ENCODE measurements at places on chromosomes 5 and 9.

DNA sequence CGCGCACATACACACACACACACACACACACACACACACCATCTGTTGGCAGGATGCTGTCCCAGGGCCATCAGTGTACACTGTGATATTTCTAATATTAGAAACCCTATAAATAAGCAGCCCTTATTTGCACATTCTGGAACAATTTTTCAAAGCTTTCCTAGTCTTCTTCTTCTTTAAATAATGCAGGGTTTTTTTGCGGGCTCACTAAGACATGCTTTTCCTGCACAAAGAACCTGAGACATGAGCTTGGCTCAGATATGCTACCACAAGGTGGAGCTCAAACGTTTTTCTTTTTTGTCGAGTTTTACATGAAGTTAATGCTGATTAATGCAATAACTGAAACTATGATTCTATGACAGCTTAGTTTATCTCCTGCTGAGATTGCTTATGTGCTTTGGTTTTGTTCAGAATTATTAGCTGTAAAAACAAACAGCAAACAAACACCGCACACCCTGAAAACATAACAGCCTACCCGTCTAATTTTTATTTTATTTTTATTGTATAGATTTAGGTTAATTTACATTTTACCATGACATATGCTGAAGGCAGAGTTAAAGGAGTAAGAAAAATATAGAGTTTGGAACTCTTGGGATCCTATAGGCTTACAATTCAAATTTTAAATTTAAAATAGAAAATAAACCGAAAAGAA lies 95.8 kb downstream of the ALDH1A1 start:
- peak; percentile 57 for DNase-seq

DNA sequence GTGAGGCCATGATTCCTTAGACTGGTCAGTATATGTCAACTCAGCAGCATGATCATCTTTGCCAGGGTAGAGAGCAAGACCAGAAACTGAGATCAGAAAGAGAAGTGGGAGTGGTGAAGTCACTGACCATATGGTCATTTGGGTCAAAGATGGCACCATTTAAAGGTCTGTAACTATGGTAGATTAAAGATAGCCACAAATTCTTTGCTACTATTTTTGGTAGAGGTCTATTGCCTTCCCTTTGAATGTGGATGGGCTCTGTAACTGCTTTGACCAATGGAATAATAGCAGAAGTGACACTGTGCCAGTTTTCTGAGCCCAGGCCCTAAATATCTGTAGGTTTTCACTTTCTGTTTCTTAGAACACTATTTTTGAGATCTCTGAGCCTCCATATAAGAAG lies 117.6 kb downstream of the PCSK1 start:
- DNase-seq = no peak

GRCh38 chr9:89410641-89411350 lies 87.1 kb downstream of the SEMA4D start:
- no peak for DNase-seq

- no peak for DNase-seq
Observed at GRCh38 chr5:57210633-57211032, 36.8 kb downstream of the GPBP1 start.

DNA sequence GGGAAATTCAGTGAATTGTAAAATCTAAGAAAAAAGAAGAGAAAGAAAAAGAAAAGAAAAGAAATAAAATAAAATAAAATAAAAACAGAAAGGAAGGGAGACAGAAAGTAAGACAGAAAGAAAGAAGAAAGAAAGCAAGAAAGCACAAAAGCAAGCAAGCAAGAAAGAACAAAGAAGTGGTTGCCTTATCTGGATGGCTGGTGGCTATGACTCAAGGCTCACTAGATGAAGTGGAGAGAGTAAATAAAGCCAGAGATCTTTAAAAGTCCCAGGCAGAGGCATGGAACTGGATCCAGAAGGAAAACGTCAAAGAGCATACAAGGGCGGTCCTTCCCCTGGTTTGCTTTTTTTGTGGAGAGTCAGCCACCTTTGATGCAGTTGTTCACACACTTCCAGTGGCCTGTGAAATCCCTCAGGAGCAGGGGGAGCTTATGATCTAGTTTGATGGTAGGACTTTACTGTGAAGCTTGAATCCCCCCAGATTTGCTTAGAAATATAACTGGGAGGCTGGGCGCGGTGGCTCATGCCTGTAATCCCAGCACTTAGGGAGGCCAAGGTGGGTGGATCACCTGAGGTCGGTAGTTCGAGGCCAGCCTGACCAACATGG lies 176.7 kb upstream of the HMHB1 start:
- DNase-seq = no peak

GRCh38 chr5:107813559-107813958 lies 142.8 kb upstream of the EFNA5 start:
- no peak for DNase-seq

- DNase-seq = no peak
Observed at GRCh38 chr5:131684595-131684994, 49.6 kb upstream of the RAPGEF6 start.

GRCh38 chr5:144072518-144072927 lies 97.9 kb downstream of the YIPF5 start:
- no peak for DNase-seq

- DNase-seq = peak; percentile 51
Observed at GRCh38 chr5:157718519-157718918, 12.7 kb upstream of the THG1L start.

DNA sequence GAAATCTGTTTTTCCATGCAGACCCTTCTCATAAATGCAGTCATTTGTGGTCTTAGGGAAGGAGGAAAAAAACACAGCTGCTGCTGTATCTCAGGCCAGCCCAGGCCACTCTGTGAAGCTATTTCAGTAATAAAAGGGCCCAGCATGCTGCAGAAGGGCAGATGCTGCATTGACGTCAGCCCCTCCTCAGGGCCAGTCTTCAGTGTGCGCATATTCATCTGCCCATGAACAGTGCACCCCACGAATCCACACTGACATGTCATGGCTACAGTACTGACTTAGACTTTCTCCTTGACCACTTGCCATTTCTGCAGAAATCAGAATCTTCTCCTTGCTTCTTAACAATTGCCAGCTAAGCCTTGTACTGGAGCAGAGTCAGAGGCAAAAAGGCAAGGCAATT lies 304.7 kb downstream of the GABRG2 start:
- DNase-seq = no peak

GRCh38 chr5:109450129-109450877 lies 40.5 kb upstream of the PJA2 start:
- no peak for DNase-seq

DNA sequence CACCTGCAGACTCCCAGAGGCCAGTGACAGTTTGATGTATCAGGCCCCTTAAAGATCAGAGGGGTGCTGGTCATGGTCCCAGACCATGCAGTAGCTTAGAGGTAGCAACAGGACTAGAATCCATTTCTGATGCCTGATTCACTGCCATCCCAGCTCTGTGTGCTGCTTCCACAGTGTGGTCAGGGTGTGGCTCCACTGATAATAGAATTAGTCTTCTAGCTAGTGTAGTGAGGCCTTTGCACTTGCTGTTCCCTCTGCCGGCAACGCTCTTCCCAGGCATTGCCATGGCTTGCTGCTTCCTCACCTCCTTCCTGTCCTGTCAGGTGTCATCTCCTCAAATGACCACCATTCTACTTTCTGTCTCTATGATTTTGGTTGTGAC lies 15.8 kb downstream of the PPARGC1B start:
- DNase-seq = no peak

DNA sequence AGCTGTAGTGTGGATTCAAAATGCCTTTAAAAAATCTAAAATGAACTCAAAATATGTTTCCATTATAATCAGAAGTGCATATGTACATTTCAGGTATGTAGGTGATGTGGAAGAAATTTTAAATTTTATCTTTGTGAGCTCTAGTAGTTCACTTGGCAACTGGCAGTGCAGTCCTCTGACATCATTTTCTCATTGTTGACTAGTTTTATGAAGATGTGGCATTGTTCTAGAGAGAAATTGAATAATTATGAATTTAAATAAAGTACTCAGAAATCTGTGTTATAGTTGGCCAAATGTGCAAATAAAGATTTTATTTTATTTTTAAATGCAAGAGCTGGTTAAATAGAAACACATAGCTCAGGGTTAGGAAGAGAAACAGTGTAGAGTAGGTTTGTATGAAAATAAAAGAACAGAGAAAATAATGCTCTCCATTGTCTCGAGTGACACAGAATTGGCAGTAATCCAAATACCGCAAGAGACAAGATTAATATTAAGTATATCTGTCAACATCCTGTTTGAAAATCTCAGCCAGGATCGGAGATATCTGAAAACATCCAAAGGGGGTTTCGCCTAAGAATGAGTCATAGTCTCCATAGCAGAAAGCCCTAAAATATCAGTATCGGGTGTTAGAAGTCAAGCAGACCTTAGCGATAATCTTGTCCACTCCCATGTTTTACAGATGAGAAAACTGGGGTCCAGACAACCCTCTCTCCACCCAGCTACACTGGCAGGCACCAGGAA lies 189.4 kb downstream of the CCDC192 start:
- DNase-seq = peak; percentile 25

- DNase-seq = no peak
Observed at GRCh38 chr5:84281383-84281782, 103.3 kb downstream of the EDIL3 start.

DNA sequence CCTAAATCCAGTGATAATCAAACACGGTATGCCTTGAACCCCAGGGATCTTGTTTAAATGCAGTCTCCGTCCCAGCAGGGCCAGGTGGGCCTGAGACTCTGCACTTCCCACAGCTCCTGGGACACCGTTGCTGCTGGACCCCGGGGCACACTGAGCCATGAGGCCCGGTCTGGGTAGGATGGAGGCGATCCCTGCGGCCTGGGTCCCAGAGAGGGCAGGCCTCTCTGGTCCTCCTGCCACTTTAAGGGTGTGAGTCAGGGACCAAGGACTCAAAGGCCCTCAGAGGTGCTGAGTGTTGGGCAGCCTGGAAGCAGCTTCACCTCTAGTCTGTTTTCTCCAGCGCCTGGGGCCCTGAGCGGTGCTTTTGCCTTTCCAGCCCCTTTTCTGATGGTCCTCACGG lies 34.1 kb upstream of the SLC9A3 start:
- DNase-seq = no peak

DNA sequence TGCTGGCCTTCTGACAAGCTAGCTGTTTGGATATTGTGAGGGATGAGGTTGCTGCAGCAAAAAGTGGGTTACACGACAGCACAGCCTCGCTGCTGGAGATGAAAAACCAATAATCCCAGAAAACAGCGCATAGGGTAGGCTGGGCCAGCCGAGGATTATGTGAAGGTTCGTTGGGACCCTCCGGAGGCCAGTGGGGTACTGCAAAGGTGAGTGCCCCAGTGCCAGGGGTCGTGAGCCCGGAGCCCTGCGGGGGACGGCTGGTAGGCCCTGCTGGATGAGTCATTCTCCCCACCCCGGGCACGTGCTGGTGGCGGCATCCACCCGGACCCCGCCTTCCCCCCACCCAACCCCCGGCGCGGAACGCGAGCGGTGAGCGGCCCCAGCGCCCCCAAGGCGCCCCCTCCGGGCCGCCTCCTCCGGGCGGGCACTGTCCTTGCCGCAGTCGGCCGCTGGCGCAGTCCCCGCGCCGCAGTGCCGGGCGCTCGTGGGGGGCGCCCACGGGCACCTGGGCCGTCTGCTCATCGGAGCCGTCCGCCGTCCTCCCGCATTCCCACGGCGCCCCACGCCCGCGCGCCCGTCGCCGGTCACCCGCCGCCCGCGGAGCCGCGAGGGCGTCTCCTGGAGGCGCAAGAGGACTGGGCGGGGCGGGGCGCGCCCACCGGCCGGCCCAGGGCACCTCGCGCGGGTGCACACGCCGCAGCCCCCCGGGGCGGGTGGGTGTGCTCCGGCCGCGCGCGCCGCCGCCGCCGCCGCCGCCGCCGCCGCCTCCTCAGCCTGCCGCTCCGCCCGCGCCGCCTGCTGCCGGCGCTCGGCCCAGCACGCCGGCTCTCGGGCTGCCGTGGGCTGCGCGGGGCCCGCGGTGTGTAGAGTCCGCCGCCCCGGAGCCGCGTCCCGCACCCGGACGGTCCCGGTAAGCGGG lies at the start of gene PHF24:
Gene PHF24, plus strand, starts transcription at position 794 of the 919 bp plus-strand sequence. CDS start 13,014 bp downstream, outside the sequence.
- DNase-seq = no peak

DNA sequence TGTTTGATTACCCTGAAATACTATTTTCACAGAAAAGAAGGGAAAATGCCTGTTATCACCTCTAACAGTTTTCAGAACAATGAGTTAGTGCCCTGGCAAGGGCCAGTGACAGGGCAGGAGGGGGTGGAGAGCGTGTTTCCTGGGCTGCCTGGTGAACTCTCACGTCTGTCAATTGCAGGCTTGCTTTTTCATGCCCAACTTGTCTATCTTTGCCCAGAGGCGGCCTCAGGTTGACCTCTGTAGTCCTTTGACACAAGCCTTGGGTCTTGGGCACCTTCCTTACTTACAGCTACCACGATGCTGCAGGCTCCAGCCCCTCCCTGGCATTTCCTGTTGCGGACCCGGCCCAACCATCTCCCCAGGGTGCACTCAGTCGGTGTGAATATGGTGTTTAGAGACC lies 2.2 kb upstream of the CEL start:
- DNase-seq = no peak

- no peak for DNase-seq
Observed at GRCh38 chr5:172002840-172003512, 3.5 kb downstream of the FBXW11 start.

DNA sequence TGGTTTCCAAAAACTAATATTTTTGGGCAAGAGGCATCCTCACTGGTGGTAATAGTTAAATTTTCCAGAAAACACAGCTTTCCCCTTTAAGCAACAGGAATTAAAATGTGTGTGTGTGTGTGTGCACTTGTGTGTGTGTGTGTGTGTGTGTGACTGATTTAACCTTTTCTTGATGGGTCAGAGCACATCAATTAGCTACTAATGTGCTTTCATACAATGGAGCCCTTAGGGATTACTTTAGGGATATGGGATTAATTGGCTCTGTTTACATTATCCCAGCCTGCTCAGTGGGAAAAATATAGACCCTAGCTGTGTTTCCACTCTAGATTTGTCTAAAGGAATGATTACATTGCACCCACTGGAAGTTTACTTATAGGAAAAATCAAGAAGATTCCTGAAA lies 6.5 kb downstream of the PLCXD3 start:
- no peak for DNase-seq

DNA sequence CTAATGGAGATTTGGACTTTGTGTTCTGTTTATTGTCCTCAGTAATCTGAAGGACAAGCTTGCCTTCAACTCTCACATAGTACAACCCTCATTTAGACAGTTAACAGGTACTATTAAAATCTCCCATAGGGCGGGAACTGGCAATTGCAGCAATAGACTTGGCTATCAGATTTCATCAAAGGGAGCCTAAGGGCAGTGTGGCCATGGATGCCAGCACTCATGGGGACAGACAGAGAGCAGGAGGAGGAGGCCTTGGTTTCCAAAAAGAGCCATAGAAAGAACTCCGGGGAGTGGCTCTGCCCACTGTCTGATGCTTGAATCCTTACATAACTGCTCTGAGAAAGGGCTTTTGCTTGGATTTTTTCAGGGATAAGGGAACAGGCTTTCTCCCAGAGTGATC lies 6.8 kb downstream of the SLC36A1 start:
- DNase-seq = no peak

DNA sequence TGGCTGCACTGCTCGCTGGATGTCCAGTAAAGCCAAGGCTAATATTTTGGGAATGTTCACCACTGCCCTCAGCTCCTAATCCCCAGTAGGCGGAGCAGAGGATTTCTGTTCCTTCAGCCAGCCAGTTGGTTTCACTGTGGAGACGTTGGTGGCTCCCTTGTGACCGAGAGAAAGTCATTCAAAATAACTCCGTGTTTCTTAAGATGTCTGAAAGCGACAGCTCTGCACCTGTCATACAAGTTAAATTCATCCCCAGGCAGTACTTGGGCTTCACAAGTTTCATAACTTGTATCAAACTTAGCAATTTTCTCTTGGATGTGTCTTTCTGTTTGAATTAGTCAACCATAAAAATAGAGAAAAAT lies 382 bp upstream of the CDKN2B start:
- DNase-seq = no peak

GRCh38 chr5:67173959-67174358 lies 22.6 kb downstream of the CD180 start:
- DNase-seq = no peak
